ENCODE measurements at places on chromosomes 1 and 21.

- DNase-seq, result no peak
Measured at GRCh38 chr1:21268281-21269239, 21.7 kb downstream of the ECE1 start.

DNA sequence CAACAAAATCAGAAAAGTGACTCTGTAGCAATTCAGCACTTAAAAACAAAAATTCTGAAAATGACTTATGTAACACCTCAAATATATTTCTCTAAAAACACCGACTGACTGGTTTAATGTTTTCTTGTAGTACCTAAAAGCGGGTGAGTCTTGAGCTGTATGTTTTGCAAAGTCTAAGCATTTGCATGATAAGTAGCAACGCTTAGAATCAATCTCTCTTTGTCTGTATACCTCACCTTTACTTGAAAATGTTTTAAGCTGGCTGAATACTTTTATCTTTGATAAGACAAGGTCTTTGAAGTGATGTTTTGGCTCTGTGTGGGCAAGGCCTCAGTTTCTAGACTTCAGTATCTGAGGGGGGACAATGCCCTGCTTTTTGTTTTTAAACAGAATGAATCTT lies 8.2 kb downstream of the ITPKB start:
- no peak for DNase-seq

GRCh38 chr1:12386130-12386529 lies 156.3 kb downstream of the VPS13D start:
- DNase-seq, result no peak

DNA sequence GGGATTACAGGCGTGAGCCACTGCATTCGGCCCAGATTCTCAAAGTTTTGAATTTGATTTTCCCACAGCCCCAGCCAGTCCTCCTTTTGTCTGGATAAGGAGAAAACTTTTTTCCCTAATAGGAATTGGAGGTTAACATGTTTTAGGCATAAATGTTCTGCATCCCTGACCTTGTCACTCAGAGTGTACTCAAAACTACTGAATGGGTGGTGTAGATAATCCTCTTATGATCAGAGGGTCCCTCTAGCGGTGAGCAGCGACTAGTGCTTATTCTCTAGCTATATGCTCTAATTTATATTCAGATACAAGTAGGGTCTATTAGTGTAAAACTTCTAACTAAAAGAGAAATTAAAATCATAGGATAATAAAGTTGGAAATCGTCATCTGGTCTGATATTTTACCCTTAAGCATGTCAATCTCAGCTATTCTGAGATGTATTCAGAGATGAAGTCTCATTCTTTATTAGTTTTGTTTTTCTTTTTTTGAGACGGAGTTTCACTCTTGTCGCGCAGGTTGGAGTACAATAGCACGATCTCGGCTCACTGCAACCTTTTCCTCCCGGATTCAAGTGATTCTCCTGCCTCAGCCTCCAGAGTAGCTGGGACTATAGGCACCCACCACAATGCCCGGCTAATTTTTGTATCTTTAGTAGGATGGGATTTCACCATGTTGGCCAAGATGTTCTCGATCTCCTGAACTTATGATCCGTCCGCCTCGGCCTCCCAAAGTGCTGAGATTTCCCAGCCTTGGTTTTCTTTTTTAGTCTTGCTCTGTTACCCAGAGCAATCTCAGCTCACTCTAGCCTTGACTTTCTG lies 2.7 kb upstream of the PSMD4 start:
- DNase-seq, result peak; percentile 76

DNA sequence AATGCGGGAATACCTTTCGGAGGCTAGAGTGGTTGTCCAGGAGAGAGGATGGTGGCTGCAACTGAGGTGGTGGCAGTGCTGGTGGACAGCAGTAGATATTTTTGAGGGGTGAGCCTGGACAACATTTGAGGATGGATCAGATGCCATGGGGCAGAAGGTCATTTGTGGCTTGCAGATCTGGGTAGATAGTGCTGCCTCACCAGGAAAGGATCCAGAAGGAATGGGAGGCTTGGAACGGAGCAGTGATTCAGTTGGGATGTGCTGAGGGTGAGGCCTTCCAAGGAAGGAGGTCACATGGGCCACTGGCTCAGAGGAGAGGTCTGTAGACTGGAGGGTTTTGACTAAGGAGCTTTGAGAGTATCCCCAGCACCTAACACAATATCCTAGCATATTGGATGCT lies 110.8 kb upstream of the KAZN start:
- DNase-seq, result no peak

- DNase-seq, result no peak
Measured at GRCh38 chr1:35453031-35453430, 104.2 kb downstream of the KIAA0319L start.
